ENCODE measurements at places on chromosomes 11 and 22.

GRCh38 chr11:66559142-66559865, 9.1 kb downstream of the CTSF start:
- DNase-seq = no peak

GRCh38 chr11:350723-351255, 18.5 kb upstream of the B4GALNT4 start:
- DNase-seq = no peak

DNA sequence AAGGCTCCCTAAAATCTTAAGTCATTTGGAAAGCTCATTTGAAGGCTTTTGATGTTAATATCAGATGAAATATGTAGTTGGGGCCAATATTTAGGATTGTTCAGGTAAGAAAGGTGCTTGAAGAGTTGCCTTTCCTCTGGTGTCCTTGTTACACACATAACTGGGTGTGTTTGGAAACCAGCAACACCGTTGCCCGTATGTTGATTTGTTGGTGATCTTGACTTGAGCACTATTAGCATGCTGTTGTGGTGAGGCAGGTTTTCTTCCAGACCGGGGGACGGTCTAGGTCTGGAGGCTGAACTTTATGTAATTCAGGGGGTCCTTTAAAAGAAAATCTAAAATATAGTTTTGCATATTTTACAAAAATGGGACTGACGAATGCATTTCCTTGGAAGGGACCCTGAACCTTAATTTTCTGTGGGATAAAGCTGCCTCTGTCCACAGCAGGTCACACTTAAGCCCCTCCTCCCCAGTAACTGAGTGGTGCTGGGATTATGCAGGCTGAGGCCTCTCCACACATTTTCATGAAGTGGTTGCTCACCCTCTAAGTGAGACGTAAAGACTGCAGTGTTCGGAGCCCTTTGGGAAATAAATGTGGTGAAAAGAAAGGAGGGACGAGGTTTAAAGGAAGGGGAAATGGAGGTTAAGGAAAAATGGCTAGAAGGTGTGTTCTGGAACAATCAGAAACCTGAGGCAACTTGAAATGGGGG, 1.8 kb downstream of the YWHAH start:
- no peak for DNase-seq

DNA sequence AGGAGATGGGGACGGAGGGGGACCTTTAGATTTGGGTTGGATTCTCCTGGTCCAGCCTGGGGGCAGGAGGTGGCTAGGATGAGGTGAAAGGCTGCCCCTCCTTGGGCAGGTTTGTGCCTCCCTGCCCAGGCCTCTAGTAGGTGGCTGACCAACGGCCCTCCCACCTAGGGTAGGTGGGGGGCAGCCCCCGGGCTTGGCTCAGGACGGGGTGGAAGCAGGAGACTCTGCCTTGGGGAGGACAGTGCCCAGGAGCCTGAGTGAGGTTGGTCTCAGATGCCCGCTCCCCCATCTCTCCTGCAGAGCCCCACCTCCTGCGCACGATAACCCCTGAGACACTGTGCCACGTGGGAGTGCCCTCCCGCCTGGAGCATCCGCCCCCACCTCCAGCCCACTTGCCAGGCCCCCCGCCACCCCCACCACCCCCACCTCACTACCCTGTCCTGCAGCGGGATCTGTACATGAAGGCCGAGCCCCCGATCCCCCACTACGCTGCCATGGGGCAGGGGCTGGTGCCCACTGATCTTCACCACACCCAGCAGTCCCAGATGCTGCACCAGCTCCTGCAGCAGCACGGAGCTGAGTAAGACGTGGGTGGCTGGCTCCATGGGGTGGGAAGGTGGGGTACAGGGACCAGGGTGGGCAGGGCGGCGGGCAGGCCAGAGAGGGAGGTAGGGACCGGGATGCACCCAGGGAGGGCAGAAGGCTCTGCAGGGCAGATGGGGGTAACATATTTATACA, 17.7 kb downstream of the MYRF start:
- DNase-seq = no peak

- no peak for DNase-seq
These were observed 4.2 kb upstream of the KLHL22 start for GRCh38 chr22:20499769-20500168.

- no peak for DNase-seq
These were observed 4.0 kb downstream of the NLRX1 start for GRCh38 chr11:119172513-119172912.

DNA sequence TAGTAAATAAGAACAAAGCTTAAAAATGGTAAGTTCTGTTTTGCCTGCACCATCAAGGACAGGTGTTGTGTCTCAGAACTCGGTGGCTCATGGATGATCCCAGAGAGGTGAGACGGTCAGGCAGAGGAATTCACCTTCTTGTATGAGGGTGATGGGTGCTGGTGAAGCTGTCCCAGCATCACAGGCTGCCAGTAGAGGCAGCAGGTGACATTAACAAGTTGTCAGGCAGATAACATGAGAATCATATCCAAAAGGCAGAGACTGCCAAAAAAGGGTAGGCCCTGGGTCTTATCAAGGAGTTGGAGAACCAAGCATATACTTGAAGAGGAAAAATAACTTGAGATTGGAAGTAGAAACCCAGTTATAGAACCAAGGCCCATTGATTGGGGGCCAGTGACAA, 437.8 kb downstream of the DYNC2H1 start:
- no peak for DNase-seq

DNA sequence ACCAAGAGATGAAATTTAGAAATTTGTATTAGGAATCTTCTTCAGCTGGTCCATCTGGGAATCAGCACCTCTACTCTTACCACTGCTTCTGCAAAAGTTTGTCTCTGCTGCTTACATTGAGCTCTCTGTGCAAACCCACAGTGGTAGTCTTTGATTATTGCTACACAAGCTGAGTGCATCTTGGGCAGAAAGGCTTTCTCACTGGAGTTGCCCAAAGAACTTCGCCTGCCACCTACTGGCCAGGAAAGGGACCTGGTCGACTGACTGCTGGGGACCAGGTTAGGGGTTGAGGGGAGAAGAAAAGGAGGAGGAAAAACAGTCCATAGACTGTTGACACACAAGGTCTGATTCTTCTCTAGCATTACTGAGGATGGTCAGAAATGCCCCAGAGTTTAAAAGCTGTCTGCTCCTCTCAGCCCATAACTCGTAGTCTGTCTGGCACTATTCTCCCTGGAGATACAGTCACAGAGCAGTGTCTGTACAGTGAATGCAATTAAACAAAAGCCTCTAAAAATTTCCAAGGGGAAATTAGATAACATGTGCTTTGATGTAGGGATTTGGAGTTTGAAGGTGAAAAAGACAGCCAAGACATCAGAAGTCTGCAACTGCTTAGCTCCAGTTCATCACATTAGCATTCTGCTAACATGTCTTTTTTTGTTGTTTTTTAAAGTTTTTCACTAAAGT, 215.0 kb upstream of the CTSC start:
- no peak for DNase-seq

DNA sequence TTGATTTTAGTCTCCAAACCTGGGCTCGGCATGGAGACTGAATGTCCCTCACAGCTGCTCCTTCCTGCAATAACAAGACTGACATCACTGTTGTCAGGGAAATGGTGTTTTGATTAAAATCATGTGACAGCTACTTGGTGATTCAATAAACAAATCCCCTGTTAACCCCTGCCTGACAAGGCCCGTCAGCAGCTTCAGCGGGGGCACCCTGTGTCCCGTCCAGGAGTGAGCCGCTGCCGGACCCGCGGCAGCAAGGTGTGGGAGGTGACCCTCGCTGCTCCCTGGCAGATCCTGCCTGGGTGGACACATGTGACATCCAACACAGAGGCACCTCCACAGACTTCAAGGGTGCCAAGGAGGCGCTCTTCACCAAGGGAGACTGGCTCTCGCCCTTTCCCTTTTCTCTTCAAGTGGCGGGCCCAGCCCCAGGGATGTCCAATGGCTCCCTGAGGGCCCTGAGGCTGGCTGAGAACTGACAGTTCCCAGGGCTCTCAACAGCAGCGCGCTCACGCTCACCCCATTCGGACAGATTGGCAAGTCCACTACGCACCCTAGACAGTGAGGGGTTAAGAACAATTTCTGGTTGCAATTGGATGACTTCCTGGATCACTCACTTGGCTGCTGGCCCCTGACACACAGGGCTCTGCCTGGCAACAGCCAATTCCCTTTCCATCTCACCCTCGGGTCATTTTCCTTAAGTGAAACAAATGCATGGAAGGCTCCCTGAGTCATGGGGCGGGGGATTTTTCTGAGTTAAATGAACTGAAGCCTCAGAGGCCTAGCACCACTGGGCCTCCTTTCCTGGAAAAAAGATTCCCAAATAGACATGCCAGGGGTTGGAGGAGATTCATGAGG, 30.7 kb downstream of the PPP2R1B start:
- DNase-seq = no peak

GRCh38 chr11:125325196-125325595, 160.6 kb downstream of the PKNOX2 start:
- DNase-seq = no peak

DNA sequence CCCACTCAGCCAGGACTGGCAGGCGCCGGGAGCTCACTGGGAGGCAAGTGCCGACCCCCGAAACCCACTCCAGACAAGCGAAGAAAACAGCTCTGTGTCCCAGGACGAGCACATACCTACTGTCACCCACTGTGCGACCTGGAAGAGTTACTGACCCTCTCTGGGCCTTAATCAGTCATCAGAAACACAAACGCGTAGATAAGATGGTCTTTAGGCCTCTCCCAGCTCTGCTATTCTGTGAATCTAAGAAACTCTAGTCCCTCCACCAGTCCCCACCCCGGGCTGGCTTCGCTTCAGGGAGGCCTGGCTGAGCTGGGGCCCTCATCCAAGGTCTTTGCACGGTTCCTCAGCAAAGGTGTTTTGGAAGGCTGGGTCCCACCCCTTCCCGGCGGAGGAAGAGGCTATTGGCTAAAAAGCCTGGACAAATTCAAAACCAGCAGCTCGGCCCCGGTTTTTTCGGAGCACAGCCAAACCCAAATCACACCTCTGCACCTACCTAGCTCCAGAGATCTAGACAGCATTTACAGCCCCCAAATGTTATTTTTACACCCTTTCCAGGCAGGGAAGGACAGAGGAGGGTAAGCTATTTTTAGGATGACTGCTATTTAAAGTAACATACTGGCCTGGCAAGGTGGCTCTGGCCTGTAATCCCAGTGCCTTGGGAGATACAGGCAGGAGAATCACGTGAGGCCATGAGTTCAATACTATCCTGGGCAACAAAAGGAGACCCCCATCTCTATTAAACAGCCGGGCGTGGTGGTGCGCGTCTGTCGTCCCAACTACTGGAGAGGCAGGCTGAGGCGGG, 13.2 kb upstream of the HDHD5 start:
- DNase-seq = no peak
